ENCODE measurements at places on chromosomes 2 and 18.

- peak; percentile 64 for DNase-seq
Measured at GRCh38 chr2:96241900-96242611, 23.7 kb downstream of the TMEM127 start.

DNA sequence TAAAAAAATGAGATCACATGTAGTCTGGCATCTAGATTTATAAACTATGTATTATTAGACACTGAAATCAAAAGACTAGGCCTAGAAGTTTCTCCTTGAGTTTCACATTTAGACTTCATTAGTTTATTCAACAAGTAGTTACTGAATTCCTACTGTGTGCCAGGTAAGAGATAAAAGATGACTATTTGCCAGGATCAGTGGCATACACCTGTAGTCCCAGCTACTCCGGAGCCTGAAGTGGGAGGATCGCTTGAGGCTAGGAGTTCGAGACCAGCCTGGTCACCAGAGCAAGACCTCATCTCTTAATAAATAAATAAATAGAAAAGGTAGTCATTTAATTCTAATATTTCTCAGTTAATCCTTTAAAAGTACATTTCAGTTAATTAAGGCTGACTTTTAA is 2.1 kb downstream of the FAM98A start:
- no peak for DNase-seq

DNA sequence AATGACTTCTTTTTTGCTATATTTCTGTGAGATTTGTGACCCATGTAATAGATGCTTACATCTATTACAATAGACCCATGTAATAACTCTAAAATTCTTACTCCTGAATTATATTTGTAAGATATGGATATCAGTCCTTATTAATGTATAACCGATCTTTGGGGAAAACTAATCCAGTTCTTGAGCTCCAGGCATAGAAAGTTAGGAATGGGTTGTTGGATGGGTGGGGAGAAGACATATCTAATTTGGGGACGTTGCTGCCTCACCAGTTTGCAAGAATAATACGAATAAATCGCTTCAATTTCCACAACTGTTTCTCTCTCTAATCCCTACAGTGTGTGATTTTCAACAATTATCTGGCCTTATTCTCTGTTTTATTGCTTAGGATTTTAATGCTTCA is 13.5 kb downstream of the CAVIN2 start:
- no peak for DNase-seq

DNA sequence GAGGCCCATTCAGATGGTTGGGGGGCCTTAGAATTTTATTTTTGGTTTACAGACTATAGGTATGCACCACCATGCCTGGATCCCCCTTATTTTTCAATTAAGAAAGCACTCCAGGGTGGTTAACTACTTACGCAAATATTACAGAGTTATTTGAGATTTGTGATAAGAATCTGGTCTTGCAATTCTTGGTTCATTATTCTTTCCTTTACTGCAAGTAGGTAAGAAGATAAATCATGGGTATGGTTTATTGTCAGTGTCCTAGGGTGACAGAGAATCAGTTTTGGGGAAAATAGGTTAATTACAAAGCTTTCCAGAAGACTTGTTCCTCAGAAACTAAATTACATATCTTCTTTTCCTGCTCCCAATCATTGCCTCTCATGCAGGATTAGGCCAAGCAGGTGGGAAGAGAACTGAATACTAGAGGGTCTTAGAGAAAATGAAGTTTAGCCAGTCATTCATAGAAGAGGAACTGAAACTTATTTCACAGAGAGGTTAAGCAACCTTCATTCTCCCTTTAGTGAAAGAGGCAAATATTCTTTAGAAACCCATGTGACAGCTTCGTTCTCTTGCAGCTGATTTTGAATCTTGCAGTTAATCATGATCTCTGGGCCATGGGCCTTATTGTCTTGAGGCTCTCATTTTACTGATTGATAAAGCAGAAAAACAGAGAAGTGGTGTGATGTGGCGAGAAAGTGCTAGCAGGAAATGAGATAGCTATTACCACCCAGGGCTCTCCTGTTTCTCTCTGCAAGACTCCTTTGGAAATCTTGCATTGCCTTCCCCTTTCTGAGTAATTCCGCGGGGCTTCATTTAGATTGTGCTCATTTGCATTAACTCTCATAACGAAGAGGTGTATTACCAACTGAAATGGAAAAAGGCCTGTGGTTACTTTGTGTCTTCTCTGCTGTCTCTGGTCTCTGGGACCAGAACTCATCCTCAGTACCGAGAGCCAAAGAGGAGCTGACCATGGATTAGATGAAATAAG is 44.8 kb upstream of the ARHGAP25 start:
- DNase-seq = peak; percentile 63

DNA sequence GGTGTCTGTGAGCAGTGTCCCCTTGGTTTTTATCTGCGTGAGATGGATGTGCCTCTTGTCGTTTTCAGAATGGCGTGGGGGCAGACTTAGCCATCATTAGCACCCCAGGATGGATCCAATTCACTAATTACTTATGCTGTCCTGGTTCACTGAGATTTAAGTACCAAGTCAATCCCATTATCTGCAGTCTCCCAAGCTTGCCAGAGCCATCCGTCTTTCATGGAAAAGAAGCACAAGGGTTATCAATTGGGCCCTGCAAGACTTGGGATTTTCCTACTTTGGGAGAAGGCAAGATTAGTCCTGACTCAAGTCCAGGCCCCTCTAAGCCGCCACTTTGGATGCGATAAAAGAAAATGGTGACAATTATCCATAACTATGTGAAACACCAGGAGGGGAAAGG is 404.0 kb downstream of the TMEM182 start:
- DNase-seq = no peak

DNA sequence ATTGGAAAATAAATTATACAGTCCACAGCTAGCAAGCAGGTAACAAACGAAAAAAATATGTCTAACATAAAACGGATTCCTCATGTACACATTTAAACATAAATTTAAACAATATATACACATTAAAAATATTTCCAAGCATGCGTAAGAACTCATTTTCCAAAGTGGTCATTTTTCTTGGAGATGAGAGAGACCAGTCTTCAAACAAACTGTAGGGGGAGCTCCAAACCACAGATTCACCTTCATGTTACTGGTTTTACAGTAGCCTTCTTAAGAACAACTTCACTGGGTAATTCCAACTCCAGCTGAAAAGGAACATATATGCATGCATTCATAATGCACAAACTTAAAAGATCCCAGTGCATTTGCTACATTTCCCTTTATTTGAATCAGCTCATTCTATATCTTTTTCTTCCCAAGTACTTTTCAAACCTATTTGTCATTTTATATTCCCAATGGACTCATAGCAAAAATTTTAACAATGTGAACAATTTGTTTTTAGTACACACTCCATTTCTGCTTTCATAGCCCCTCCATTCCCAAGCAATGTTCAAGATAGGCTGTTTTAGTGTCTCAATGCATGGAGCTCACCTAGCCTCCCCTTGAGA is 4.7 kb upstream of the STAMBP start:
- peak; percentile 54 for DNase-seq

DNA sequence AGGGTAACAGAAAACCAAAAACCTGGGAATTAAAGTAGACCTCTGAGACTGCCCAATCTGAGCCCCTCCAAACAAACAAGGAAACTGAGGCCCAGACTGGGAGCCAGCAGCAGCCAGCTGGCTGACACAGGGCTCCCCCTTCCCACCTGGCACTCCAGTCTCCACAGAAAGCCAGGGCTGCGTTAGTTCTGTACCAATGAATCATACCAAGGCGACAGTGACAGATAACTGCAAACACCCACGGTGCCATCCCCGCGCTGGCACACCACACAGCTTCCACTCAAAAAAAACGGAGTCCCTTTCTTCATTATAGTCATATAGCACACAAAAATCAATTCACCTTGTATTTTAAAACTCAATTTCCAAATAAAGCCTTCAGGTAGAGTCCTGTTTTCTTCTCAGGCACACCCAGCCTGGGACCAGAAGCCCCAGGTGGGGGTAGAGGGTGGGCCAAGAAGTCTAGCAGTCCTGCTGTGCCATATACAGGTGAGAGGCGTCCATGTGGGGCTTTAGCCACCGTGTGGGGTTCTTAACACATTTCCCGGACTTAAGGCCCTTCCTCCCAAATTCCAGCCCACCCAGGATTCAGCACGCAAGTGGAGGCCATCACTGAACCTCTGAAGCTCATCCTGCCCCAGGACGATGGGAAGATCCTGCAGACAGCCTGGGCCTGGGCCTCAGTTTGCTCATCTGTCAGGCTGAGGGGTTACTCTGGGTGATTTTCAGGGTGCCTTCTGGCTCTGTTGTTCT is 1.2 kb downstream of the PER2 start:
- no peak for DNase-seq

DNA sequence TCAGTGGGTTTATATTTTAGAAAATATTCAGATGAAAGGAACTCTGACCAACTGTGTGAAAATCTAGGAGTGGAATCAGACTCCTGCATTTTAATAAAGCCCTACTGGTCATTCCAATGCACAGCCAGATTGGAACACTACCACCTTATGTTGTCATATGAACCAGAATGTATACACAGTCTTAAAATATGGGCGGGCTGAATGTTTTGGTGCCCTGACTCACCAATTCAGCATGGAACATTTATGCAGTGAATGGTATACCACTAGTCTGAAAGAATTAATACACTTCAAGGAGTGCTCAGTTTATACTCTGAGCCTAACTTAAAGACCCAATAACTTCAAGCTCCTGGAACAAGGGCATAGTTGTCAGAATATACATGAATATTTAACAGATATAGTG is 280.9 kb upstream of the TCF4 start:
- DNase-seq = no peak

- DNase-seq = no peak
Measured at GRCh38 chr2:196967116-196967515, 40.6 kb upstream of the PGAP1 start.

DNA sequence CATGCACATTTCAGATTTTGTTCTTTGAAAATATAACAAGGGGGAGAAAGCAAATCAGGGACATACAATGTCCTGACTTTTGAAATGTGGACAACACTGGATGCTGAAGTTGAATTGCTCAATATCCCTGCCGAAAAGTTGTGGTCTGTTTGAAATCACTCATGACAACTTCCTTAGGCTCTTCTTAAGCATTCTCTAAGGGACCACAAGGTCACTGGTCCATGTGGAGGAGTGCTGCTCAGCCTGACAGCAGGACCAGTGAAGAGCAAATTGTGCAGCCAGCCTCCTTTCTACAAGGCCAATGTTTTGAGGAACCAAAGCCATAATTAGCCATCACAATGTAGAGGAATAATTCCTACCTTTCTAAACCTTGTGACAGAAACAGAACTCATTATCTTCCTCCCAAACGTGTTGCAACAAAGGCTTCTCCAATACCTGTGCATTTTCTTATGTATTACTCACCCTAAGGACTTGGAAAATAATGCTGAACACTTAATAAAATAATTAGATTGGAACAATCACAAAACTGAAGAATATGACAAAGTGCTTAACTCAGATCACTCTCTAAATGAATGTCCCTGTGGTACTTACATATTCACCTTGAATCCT is 1477.6 kb upstream of the NXPH2 start:
- DNase-seq = no peak

GRCh38 chr2:63587814-63588384 is 378 bp downstream of the WDPCP start:
- no peak for DNase-seq

DNA sequence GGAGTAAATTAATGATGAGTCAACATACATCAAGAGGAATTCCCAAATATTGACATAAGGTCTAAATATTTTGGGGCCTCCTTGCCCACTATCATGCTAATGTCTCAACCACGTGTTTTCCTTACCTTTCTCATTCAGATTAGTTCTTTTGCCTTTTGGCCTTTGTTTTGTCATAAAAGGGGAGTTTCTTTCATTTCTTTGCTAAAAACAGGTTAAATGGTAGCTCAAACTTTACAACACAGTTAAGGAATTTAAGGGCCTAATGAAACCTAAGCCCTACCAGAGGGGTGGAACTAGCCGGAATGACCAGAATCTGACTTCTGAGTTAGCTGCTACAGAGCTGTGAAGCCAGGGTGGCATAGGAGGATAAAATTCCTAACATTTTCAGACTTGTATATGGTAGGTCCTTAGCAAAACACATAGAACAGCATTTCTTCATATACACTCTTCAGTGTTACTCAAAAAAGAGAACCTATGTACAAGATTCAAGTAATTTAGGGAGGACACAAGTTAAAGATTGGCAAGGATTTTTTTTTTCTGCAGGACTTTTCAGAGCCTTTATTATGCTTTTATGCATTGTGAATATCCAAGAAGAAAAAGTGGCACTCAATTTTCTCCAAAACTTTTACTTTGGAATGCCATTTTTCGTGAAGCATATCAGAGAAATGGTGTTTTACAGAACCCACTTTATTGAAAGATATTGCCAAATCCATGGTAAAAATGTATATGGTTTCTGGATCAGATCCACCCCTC is 633.1 kb downstream of the ARHGAP15 start:
- no peak for DNase-seq

DNA sequence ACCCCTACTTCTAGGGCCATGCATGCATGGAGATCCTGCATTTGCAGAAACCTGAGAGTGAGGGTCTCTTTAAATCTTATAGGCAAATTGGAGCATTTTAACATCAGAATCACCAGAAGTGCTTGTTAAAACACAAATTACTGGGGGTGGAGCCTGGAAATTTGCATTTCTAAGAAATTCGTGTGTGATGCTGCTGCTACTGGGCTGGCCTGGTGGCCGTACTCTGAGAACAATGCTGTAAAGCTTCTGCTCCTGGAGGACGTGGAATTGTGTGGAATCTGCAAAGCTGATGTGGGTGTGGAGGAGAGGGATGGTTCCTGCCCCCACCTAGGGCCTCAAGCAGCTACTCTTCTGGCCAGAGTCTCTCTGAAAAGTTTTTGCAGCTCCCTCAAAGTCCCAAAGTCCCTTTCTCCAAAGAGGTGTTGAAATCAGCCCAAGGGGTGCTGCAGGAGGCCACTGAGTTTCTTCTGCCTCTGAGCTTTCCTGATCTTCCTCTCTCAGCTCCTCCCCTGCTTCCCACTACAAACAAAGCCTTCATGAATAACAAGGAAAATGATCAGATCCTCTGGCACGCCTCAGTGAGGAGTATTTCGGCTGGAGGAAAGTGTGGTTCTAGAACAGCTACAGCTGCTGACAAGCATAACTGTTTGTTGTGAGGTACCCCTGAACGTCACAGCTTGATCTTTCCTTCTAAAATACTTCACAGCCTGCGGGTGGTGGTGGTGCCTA is 508.3 kb downstream of the CNTNAP5 start:
- DNase-seq = no peak

- DNase-seq = no peak
Measured at GRCh38 chr2:170360546-170361089, 182.7 kb downstream of the MYO3B start.

All from germinal center (tissue), 1 donor.